Smooth muscle cell of the brain vasculature (primary cell): ENCODE measurements at places on chromosomes 3 and 15.

- DNase-seq: no peak
These were observed 4.5 kb downstream of the THRB start for GRCh38 chr3:24490151-24490550.

- no peak for DNase-seq
These were observed 52.6 kb downstream of the NMD3 start for GRCh38 chr3:161273589-161274218.

DNA sequence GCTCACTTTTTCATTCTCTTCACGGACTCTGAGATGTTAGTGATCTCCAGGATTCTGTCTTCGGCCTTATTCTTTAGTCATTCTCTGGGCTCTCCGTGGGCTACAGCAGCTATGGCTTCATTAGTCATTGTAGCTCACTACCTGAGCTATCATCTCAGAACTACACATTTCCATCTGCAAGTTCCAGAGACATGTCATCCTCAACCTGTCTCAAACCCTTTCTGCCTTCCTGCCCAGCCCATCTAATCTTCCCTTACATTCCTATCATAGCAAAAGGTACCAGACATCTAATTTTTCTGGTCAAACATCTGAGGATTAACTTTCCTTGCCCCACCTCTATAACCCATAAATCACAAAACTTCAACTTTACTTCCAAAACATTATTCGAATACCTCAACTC is 13.2 kb downstream of the TSPAN3 start:
- no peak for DNase-seq

DNA sequence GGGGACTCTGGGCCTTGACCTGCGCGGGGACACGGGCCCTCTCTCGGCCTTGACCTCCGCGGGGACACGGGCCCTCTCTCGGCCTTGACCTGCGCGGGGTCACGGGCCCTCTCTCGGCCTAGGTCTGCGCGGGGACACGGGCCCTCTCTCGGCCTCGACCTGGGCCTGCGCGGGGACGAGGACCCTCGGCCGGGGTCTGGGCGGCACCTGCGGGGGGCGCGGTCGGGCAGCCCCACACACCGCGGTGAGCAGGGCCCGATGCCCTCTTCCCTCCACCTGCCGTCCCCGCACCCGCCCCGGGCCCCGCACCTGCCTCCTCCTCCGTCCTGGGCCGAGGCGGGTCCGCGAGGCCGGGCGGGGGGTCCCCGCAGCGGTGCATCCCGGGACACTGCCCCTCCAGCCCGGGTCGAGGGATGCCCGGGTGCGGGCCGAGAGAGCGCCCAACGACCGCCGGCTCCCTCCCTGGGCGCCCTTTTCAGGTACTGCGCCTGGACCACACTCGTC is 15.6 kb upstream of the CERS3 start:
- DNase-seq: no peak

- no peak for DNase-seq
These were observed 185.1 kb downstream of the GOLGA6L6 start for GRCh38 chr15:20356444-20356910.

DNA sequence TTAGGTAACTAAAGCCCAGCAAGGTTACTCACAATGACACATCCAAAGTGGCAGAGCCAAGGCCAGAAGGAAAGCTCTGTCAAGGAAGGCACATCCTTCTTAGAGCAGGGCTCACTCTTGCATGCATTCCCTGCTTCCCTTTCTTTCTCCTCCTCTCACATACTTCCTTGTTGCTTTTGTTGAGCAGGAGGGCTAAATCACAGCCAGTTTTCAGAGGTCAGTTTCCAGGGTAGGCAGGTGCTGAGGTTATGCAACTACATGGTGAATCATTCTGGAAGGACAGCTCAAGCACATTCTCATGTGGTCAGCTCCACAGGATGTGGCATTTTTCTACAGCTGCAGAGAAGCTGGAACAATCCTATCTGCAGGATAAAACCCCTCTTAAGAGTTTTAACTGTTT is 275.6 kb downstream of the ZNF621 start:
- DNase-seq: peak; percentile 94

DNA sequence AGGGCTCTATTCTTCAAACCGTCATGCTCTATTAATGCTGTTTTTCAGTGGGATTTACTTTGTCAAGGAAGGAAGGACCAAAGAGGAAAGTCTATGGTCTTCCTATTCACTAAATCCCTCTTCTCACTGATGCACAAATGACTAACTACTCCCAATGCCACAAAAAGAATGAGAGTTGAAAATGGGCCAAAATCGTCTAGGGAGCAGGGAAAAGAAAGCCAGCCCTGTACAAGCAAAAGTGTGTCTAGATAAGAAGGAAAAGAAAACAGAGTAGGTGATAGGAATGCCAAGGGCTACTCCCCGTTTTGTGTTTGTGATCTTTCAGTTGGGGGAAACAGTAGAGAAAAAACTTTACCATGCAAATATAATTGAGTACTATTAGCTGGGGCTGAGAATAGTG is 97.2 kb upstream of the TMCO5A start:
- no peak for DNase-seq

- peak; percentile 21 for DNase-seq
These were observed 2.4 kb upstream of the CD96 start for GRCh38 chr3:111539351-111540331.

DNA sequence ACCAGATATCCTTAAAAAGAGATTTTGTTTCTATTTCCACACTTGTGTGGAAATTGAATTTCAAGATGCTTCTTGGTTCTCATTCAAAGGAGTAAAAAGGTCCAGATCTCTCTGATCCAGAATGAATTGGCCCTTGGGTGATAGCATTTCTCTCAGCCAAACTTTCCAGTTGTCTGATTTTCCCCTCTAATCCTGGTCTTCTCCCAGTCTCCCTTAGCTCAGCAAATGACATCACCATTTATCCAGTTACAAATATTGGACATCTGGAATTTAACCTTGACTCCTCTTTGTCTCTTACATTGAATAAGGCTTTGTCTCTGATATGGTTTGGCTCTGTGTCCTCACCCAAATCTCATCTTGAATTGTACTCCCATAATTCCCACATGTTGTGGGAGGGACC is 10.2 kb upstream of the FGF7 start:
- no peak for DNase-seq

GRCh38 chr3:167716920-167717319 is 17.8 kb downstream of the PDCD10 start:
- DNase-seq: no peak

DNA sequence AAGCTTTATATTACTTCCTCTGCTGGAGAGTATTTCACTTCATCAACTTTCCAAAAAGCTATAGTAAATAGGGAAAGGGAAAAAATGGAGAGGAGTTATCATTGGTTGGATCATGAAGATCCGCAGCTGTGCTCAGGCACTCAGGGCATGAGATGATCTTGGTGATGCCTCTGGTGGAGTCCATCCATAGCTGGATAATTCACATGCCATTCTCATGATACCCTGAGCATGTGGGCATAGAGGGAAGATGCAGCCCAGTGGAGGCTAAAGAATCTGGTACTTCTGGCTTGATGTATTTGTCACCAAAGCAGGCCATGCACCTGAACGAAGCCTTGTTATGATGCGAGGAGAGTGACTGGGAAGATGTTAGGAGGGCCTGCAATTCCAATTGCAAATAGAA is 150.2 kb downstream of the CHST2 start:
- DNase-seq: no peak

- no peak for DNase-seq
These were observed 59.0 kb upstream of the PDZRN3 start for GRCh38 chr3:73683706-73684105.

GRCh38 chr3:71281280-71281679 is 302.2 kb downstream of the FOXP1 start:
- DNase-seq: no peak

DNA sequence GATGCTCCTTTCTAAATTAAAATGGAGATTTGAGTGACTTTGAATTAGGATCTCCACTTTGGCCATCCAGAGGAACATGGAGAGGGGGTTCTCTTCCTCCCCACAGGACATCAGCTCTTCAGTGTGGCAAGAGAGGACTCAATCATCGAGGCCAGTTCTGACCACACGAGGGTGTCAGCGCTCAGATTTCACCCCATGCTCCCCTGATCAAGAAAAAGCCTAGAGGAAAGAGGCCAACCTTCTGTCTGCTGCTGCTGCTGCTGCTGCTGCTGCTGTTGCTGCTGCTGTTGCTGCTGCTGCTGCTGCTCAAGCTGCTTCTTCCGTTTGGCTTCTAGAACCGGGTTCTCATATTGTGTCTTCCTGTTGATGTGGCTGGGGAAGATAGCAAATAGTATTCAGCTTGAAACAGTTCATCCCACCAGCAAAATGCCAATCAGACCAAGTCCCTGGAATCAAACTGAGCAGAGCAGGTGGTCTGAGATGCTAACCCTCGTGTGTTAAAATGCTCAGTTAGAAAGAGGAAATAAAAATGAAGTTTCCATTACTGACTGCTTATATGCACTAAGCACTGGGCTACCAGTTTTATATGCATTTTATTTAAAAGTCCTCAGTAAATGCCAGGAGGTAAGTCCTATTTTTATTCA is 599.0 kb downstream of the MAGI1 start:
- peak; percentile 29 for DNase-seq

GRCh38 chr3:3281024-3281423 is 101.5 kb upstream of the CRBN start:
- no peak for DNase-seq

DNA sequence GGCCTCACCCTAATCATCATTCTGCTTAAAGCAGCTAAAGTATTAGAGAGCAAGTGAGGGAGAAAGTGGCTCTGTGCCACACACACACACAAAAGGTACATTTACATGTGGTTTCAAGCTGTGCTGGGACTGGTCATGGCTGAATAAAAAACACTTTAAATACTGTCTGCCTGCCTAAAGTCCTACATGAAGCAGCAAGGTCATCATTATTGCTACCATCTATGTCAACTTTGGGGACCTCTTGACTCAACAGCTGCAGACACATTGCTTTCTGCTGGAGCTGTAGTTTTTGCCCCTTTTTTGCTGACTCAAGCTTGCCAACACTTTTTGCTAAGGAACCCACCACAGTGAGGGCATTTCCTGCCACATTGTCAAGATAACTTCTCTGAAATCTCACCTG is 1237.9 kb downstream of the ROBO2 start:
- no peak for DNase-seq

DNA sequence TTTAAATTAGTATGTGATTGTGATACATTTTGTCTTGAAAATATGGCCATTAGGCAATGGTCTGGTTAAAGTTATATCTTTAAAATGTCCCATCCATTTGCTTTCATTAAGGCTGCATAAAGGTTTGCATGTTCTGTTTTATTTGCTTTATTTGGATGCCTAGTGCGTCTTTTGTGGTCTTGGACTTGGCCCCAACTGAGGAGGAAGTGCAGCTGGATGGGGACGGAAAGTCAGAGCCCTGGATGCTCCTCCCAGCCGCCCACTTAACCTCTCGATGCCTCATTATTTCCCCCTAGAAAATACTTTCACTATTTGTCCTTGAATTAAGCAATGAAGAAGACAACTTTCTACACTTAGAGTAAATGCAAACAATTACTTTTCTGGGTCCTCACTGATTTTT is 898.2 kb downstream of the MCTP2 start:
- no peak for DNase-seq

- no peak for DNase-seq
These were observed 26.9 kb upstream of the MFSD1 start for GRCh38 chr3:158774965-158775364.

- no peak for DNase-seq
These were observed 252.5 kb downstream of the SUCLG2 start for GRCh38 chr3:67401921-67402320.

GRCh38 chr3:138284079-138284478 is 45.6 kb downstream of the NME9 start:
- DNase-seq: no peak

DNA sequence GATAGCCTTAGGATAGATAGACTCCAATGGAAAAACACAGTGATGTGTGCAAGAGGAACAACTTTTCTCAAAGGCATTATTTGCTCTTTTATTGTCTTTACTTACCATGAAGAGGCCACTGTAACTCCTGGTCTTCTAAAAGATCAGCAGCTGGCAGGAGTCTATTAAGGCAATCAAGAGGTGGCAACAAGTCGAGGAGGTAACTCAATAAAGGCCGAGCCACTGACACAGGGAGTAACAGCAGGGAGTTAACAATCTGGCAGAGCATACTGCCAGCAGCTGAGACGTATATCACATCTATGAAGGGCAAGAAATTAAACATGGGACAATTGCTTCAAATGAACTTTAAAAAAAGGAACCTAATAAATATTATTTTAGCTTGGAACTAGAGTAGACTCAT is 106.2 kb downstream of the HERC1 start:
- no peak for DNase-seq

- DNase-seq: no peak
These were observed 52.6 kb downstream of the UACA start for GRCh38 chr15:70710714-70711113.

- no peak for DNase-seq
These were observed 17.6 kb downstream of the CCR5AS start for GRCh38 chr3:46389306-46389705.

DNA sequence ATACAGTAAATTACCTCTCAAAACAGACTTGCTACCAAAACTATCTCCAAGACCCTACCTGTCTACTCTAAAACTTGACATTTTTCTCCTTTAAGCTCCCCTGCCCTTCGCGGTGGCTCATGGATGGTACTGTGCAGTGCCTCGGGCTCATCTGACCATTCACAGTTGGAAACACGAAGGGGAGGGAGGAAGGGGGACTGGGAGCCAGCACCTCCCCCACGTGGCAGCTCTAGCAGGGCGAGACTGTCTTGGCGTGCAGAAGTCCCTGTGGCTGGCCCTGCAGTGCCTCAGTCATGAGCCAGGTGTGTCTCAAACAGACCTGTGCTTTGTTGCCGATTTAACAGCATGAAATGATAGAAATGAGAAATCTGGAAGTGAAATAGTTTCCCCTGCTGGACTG is 372.0 kb downstream of the GABRG3 start:
- DNase-seq: no peak

GRCh38 chr3:106830334-106830733 is 546.9 kb upstream of the CCDC54 start:
- no peak for DNase-seq

- no peak for DNase-seq
These were observed 262.2 kb downstream of the MAGI1 start for GRCh38 chr3:65776494-65776893.

GRCh38 chr3:33111581-33111980 is 2.2 kb upstream of the CRTAP start:
- DNase-seq: no peak

GRCh38 chr15:70142322-70143191 is 44.8 kb upstream of the TLE3 start:
- no peak for DNase-seq

GRCh38 chr3:185207931-185208746 is 45.7 kb downstream of the EHHADH start:
- no peak for DNase-seq

DNA sequence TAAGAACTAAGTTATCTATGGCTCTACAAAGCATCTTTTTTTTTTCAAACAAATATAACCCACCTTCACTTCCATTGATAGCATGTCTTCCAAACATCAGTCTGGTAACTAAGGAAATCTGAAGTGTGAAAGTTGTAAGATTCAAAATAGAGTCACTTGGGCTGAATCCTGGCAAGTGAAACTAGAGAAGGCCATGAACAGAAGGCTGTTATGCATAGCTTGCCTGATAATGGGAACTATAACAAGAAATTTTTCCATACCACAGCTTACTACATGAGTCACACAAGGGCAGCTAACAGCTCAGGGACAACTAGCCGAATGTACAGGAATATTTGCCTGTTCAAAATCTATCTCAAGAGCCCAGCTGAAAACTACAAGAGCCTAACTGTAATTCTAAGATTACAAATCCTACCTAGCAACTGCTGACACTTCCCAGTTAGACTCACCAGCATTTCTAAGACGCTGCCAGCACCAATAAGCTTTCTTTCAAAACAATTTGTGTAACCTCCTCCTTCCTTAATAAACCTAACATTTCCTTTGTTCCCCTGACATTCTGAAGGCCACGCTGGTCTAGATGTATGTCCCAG is 1066.5 kb downstream of the PLOD2 start:
- peak; percentile 43 for DNase-seq

- DNase-seq: no peak
These were observed 204.8 kb upstream of the TOPAZ1 start for GRCh38 chr3:44036850-44037249.
